ENCODE measurements at places on chromosomes 12 and 14.

- peak; percentile 11 for DNase-seq
Observed at GRCh38 chr12:127108360-127109215, 1158.4 kb upstream of the TMEM132C start.

GRCh38 chr14:65476942-65477318 is 64.4 kb downstream of the FUT8 start:
- DNase-seq: no peak

DNA sequence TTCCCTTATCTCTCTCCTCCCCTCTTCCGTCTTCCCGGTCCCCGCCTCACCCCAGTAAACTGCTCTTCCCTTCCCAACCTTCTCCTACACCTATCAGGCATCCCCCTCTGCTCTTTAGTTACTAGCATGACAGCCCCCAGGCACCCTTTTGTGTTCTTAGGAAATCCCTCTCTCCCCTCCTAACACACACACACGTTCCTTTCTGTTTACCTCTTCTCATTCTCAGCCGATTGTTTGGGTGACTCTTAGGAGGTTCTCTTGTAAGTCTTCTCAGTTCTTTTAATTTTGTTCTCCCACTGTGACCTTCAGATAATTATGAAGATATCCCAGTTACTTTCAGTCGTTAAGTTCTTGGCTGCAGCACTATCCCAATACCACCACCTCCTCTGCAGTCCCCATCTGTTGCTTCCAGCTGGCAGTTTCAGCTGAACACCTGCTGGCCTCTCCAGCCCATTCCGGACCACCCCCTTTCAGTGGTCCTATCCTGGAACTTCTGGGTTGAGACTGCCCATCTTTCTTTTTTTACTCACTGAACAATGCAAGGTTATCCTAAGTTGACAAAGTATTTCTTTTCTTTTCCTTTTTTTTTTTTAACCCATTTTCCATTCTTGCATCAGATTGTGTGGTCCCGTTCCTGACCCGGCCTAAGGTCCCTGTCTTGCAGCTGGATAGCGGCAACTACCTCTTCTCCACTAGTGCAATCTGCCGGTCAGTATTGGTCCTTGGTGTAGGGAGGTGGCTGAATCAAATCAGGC is 711 bp downstream of the MARS1 start:
- no peak for DNase-seq

GRCh38 chr12:88706286-88706685 is 126.0 kb upstream of the KITLG start:
- DNase-seq: no peak

DNA sequence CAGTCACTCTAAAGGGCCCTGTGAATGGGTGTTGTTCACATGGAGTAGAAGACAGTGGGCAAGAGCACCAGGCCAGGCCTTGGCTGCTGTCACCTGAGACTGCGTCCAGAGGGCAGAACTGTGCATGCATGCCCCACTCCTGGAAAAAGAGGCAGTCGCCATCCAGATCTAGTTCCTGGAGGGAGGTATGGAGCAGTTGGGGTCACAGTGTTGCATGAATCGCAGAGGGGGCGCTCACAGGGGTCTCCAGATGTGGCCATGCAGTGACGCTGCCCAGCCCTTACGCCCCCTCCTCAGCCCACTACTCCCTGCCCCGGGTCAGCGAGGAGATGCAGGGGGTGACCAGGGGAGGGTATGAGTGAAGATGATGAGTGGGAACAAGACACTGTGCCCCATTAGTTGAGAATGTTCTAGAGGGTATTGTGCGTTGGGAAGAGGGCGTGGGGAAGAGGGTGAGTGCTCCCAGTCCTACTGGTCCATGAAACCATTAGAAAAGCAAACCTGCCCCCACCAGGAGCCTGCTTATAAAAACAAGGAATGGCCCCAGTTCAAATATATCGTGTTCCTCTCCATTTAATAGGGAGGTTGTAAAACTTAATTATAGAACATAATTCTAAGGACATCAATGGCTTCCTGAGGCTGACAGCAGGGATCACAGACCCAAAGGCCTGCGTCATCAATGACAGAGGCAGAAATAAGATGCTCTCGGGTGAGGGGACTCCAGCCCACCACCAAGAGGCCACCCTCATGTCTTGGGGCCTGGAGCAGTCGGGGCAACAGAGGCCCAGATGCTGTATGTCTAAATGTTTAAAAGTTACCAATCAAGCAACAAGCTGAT is 32.2 kb upstream of the BCL7A start:
- no peak for DNase-seq

Data from stimulated activated CD8-positive, alpha-beta memory T cell treated with anti-CD3 and anti-CD28 coated beads, Interleukin-4, amount 100 ng/mL, for 4 hours (primary cell).